ENCODE measurements at places on chromosomes 7 and 10. TPM values are rescaled to one million over a fixed set of nuclear protein-coding genes. Genes with fewer than 3 reads are reported as not detected.

Gene CAMK2B
- 98.4 TPM for total RNA-seq

Gene ZNF365
- not detected for total RNA-seq

Gene TEX47
- total RNA-seq, result not detected

Gene UNCX
- total RNA-seq, result not detected

Gene SEMA3E
- total RNA-seq, result 0.12 TPM

Gene ERVW-1
- not detected for total RNA-seq

Gene POU6F2
- total RNA-seq, result not detected

Gene NXPH1
- total RNA-seq, result not detected

Gene ASB10
- total RNA-seq, result 46.1 TPM

Gene NYAP1
- total RNA-seq, result 0.32 TPM

Gene ADRB1
- 77.8 TPM for total RNA-seq

Gene PRKRIP1
- total RNA-seq, result 11.8 TPM

Gene NOC3L
- 11.0 TPM for total RNA-seq

Gene DUSP5
- 7.1 TPM for total RNA-seq

Measured in left ventricle myocardium superior (tissue), 1 donor.